ENCODE measurements at places on chromosomes 7 and 10. TPM values are rescaled to one million over a fixed set of nuclear protein-coding genes. Genes with fewer than 3 reads are reported as not detected.

SFTPA2 gene
- not detected for total RNA-seq

- DNase-seq = peak; percentile 86
These were observed 57.6 kb downstream of the BICC1 start for GRCh38 chr10:58570307-58570723.

DNA sequence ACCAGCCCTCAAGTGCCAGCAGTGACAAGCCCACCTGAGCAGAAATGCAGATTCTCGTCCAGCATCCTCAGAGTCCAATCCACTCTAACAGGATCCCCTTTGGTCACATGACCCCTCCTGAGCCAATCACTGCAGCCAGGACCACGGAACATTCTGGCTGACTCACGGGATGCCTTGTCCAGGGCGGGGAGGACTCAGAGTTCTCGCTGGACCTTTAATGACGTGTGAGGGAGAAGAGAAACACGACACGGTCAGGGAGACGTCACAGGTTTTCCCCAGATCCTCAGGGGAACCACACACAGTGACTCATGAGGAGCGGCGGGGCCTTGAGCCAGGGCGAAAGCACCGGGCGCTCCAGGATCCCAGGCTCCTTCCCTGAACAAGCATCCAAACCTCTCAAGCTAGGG lies 155.7 kb downstream of the PTPRN2 start:
- peak; percentile 42 for DNase-seq

DNA sequence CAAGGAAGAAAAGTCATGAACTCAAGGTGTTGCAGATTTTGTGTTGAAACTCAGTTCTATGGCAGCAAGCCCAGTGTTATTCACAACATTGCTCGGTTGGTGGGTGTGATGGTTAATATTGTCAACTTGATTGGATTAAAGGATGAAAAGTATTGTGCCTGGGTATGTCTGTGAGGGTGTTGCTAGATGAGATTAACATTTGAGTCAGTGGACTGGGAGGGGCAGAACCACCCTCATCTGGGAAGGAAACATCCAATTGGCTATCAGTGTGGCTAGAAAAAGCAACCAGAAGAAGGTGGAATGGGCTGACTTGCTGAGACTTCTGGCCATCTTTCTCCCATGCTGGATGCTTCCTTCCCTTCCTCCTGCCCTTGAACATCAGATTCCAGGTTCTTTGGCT lies 353.2 kb downstream of the ADRA2A start:
- no peak for DNase-seq

DNA sequence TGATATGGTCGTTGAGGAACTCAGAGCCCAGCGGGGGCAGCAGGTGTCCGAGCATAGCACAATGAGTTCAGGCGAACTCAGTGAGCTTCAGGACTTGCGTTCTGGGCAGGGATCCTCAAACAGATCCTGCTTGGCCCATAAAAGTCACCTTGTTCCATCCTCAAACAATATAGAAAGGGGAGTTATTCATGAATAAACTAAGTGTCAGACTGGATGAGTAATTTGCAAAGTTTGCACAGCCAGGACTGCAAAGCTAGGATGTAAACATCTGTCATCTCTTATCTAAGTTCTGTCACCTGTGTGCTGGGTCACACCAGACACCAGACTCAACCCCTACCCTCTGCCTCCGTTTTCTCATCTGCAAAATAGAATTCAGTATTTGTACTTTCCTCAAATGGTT lies 58.0 kb upstream of the PFKP start:
- DNase-seq = no peak

FLNC gene
- 304 TPM for total RNA-seq

OR13A1 gene
- not detected for total RNA-seq

GRCh38 chr7:40165216-40165615 lies 30.4 kb downstream of the SUGCT start:
- no peak for DNase-seq

DNA sequence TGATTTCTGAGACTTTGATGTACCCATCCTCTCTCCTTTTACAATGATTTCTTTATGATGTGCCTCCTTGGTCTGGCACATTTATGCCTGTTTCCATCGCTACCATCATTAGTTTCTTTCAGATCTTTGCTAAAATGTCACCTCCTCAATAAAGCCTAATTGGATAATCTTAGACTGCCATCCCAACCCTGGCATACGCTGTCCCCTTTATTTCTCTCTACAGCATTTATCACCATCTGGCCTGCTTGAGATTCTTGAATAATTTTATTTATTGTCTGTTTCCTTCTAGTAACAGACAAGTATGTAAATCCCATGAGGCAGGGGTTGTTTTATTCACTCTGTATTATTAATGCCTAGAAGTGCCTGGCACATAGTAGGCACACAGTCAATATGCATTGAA lies 6.7 kb upstream of the DNTT start:
- DNase-seq = no peak

DNA sequence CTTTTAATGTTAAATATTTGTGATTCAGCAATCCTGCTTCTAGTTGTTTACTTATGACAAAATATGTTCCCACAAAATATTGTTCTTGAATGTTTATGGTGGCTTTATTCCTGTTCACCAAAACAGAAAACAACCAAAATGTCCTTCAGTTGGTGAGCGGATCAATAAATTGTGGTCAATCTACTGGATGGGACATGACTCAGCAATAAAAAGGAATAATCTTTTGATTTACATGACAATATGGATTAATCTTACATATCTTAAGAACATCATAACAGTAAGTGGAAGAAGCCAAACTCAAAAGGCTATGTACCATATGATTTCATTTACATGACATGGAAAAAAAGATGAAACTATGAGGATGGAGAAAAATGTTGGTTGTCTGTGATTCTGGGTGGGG lies 691.3 kb upstream of the GHITM start:
- DNase-seq = no peak

DNA sequence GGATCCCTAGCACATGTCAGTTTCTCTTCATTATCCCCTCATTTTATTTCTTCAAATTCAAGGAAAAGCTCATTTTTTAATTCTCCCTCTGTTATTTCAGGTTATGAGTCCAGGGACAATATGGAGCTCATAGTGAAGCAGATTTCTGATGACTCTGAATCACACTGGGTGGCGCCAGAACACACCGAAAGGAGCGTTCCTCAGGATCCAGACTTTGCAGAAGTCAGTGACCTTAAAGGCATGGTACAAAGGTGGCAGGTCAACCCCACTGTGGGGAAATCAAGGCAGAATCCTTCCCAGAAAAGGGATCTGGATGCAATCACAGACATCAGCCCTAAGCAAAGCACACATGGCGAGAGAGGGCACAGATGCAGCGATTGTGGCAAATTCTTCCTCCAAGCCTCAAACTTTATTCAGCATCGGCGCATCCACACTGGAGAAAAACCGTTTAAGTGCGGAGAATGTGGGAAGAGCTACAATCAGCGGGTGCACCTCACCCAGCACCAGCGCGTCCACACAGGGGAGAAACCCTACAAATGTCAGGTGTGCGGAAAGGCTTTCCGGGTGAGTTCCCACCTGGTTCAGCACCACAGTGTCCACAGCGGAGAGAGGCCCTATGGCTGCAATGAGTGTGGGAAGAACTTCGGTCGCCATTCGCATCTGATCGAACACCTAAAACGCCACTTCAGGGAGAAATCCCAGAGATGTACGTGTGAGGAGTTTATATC lies 21.4 kb downstream of the ZKSCAN5 start:
- peak; percentile 32 for DNase-seq

GRCh38 chr7:156166692-156167416 lies 354.6 kb upstream of the SHH start:
- no peak for DNase-seq

ST7 gene
- 28.2 TPM for total RNA-seq

DNA sequence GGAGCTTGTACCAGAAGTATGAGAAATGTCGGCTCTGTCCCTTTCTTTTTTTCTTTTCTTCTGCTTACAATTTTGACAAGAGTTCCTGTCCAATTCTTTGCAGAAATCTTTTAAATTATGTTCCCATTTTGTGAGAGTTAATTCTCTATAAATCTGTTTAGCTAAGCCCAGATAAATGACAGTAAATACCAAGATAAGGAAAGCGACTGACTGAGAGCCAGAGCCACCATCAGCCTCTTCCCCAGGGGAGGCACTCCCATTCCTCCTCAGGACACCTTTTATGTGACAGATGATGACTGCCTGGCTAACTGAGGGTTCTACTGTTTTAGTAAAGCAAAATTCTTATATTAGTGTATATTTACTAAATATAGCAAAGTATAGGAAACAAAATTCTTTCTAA lies 6.9 kb upstream of the GGCT start:
- DNase-seq = no peak

- DNase-seq = no peak
These were observed 79.3 kb upstream of the ST8SIA6 start for GRCh38 chr10:17533731-17534130.

SCIN gene
- total RNA-seq = 0.32 TPM

MRLN gene
- total RNA-seq = not detected

DNA sequence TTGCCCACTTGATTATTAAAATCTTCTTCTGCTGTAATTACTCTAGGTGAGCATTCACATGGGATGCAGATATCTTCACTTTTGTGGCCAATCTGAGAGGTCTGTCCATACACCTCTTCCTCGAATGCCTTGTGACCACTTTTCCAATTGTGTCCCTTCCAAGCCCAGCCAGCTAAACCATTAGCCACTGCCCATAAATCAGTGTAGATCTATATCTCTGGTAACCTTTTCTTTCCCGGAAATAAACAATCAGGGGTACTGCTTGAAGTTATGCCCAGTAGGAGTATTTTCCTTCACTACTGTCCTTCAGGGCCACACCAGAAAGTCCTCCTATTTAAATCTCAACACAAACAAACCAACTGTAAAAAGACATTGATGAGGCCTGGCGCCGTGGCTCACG lies 104.6 kb upstream of the KCNMA1 start:
- DNase-seq = no peak

GRCh38 chr10:71720288-71720687 lies 710 bp upstream of the C10orf105 start:
- DNase-seq = no peak

GRCh38 chr7:119572541-119572940 lies 700.4 kb upstream of the KCND2 start:
- DNase-seq = no peak

- DNase-seq = no peak
These were observed 13.5 kb upstream of the ZNRF2 start for GRCh38 chr7:30270921-30271320.

- DNase-seq = no peak
These were observed 242.7 kb downstream of the THSD7A start for GRCh38 chr7:11589251-11589650.

DNA sequence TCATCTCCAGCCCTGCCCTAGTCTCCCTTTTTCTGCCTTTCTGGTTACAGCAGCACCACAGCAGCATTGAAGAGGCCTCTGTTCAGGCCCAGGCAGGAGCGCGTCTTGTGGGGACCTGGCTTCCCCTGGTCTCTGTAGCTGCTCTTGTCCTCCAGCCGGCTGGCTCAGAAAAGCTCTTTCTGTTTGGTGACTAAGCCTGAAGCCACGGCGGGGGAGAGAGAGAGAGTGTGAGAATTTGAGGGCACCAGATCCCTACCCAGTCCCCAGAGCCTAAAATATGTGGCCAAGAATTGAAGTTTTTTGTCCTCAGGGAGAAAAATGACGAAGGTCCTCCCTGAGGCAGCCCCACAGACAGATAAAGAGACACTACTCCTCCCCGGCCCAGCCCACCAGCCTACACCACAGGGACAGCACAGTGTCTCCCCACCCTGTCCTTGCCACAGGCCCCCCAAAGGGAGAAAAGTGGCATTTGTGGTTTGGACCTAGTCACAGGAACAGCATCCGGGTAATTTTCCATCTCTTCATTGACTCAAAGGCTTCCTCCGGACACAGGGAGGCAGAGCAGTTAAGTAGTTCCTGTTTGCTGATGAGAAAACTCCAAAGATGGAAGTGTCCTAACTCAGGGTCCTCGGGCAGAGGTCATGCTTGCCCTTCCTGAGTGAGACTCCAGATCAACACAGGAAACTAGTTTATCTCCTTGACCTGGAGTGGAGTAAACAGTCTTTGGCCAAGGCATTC lies 13.3 kb upstream of the FAM180A start:
- peak; percentile 92 for DNase-seq

DNA sequence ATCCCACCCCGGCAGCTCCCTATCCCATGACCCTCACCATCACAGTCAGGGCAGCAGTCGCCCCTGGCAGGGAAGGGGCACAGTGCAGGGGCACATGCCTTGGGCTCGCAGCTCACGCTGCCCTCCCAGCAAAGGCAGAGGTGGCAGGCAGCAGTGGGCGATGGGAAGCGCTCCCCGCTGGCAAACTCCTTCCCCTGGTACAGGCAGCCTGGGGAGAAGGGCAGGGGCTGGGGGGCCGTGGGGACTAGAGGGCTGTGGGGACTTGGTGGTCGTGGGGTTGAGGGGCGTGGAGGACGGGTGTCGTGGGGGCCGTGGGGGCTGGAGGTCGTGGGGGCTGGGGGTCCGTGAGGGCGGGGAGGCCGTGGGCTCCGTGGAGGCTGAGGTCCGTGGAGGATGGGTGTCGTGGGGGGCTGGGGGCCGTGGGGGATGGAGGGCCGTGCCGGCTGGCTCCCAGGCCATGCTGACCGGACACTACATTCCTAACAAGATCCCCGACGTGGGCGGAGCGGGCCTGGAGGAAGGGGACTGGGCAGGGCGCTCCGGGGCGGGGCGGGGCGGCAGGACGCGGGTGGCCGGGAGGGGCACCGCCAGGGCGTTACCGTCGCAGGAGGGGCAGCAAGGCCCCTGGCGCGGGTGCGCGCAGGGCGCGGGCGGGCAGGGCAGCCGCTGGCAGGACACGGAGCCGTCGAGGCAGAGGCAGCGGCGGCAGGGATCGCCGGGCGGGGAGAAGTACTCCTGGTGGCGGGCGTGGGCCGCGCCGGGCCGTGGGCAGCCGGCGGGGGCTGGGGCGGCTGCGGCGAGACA lies 20.0 kb downstream of the KCP start:
- no peak for DNase-seq

PALS2 gene
- 16.9 TPM for total RNA-seq

- DNase-seq = no peak
These were observed 218.0 kb downstream of the WDR37 start for GRCh38 chr10:1274111-1274661.

DNA sequence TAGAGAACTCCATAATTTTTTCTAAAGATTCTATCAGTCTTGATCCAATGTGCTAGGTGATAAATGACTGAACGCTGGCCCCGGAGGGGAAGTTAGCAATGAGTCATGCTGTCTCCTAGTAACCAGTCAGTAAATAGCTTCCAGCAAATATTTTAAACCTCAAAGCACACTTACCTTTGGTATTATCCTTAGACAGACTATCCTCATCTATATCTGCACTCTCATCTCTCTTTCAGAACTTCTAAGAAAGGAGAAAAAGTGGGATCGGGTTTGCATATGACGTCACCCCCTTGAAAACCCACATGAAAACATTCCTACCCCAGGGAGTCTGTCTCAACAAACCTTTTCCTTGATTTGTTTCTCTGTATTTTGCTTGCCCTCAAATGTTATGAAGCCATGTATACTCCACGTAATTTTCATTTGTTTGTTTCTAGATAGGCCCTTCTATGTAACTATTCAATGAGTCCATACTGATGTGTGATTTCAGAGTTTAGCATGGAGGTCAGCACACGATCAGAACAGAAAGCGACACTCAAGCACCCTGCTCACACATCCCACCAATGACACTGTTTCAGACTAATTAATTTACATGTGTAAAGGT lies 174.9 kb upstream of the NRP1 start:
- peak; percentile 88 for DNase-seq

- DNase-seq = no peak
These were observed 93.6 kb downstream of the ARHGAP22 start for GRCh38 chr10:48511066-48511874.

HABP2 gene
- not detected for total RNA-seq
